Prostate gland (tissue), 2 donors: ENCODE measurements at places on chromosomes 1 and 21. TPM values are rescaled to one million over a fixed set of nuclear protein-coding genes. Genes with fewer than 3 reads are reported as not detected.

DNA sequence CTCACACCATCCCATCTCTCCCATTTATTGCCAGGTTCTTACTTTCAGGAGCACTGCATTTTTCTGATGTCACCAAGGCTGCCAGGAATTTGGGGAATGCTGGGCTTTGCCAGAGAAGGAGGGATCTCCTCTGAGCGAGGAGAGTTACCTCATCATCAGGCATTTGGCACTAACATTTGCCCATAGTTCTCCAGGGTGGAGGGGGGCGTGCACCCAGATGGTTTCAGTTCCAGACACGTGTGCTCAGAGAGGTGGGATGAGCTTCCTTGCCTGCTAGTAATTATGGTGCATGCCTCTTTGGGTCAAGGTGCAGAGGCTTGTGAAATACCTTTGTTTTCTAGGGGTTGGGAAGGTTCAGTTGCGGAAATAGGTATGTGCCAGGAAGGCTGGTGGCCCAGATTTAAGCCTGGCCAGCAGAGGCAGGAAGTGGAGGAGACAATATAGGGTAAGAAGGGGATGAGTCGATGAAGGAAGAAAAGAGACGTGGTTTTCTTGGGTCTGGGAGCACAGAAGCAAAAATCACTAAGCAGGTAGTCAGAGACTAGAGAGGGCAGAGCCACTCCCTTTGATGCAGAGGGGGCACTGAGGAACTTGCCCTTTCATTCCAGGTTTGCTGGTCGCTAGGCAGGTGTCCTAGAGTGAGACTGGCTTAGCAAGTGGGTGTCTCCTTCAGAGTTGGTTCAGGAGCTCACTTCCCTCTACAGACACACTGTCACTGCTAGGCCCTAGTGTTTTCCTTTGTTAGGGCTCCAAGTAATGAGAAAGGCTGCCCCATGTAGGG lies 7.2 kb downstream of the TUFT1 start:
- no peaks in the 10 kb centered on the region for H3K36me3 ChIP-seq
- no peaks in the 10 kb centered on the region for H3K27me3 ChIP-seq
- no peak overlapping the region for H3K4me3 ChIP-seq
- peaks cover 5% of the 10 kb centered on the region for H3K4me1 ChIP-seq

DNA sequence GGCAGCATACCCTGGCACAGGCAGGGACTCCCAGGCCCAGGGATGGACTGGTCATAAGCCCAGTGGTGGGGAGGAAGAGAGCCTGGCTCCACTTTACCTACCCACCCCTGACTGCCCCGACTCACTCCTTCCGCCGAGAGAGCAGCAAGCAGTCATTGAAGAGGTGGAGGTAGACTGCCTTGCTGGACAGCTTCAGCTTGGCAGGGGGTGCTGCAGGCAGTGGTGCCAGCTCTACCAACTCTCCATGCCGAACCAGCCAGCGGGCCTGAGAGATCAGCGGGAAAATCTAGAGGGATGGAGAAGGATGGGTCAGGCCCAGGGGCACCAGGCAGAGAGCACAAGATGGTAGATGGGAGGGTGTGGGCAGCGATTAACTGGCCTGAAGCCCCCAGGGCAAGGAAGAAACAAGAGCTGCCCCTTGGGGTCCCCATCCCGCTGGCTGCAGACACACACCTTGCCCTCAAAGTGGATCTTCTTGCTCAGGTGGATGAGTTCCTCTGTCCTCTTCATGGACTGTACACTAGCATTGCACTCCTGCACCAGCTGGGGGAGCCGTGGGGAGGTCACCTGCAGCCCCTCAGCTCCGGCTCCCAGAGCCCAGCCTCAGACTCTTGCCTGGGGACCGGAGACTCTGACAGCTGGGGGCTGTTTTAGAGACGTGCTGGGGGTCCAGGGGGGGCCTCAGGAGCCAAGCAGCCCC lies 7.7 kb downstream of the ARHGEF19 start:
- no peaks in the 10 kb centered on the region for H3K4me1 ChIP-seq
- no peak overlapping the region for H3K4me3 ChIP-seq
- no peaks in the 10 kb centered on the region for H3K27me3 ChIP-seq

Gene RPTN
- not detected for total RNA-seq

GRCh38 chr1:151368393-151369301 lies 3.9 kb downstream of the SELENBP1 start:
- H3K4me1 ChIP-seq, result peaks cover 11% of the 10 kb centered on the region
- H3K27me3 ChIP-seq, result no peaks in the 10 kb centered on the region
- no peak for DNase-seq
- no peak overlapping the region for H3K4me3 ChIP-seq
- no peaks in the 10 kb centered on the region for H3K36me3 ChIP-seq

GRCh38 chr1:147565189-147565980 lies 24.1 kb downstream of the BCL9 start:
- H3K36me3 ChIP-seq, result no peaks in the 10 kb centered on the region
- H3K4me1 ChIP-seq, result no peaks in the 10 kb centered on the region
- no peak overlapping the region for H3K4me3 ChIP-seq
- no peak overlapping the region for H3K27ac ChIP-seq
- H3K27me3 ChIP-seq, result no peaks in the 10 kb centered on the region

- H3K27me3 ChIP-seq, result no peaks in the 10 kb centered on the region
- H3K4me1 ChIP-seq, result no peaks in the 10 kb centered on the region
- DNase-seq, result peak; percentile 19
Observed at GRCh38 chr1:166952002-166952746, 23.2 kb downstream of the ILDR2 start.

DNA sequence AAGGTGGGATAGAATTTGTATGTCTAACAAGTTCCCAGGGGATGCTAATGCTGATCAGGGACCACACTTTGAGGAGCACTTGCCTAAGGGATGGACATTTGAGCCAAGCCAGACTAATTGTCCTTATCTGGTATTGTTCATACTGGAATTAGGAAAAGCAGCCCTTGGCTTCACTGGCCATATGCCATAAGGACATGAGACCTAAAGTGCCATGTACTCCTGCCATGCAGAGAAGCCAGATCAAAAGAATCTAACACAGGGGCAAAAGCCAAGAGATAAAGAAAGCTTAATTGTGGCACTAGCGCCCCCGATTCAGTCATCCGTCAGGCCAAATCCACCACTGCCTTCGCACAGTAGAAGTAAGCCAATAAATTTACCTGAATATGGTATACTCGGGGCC lies 45.7 kb downstream of the RNF11 start:
- H3K36me3 ChIP-seq, result no peaks in the 10 kb centered on the region
- no peak overlapping the region for H3K27ac ChIP-seq
- no peaks in the 10 kb centered on the region for H3K27me3 ChIP-seq

DNA sequence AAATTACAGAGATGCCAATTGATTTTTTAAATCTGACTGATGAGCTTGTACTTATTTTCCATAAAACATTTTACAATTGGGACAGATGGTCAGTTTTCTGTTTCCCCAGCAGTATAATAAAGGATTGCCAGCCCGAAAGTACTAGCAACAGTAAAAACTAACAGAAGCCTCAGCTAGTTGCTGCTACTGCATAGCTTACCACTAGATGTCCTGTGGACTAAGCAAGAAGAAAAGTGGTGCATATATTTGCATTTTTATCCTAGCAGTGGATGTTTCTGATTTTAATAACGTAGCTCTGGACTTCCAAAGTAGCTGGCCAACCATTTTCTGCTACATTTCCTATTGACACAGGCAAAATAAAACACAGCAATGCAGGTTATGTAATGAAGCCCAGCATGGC lies 241.5 kb downstream of the BARHL2 start:
- no peaks in the 10 kb centered on the region for H3K27me3 ChIP-seq
- H3K4me3 ChIP-seq, result no peak overlapping the region
- no peaks in the 10 kb centered on the region for H3K36me3 ChIP-seq
